ENCODE measurements at places on chromosomes 1 and 21.

GRCh38 chr1:168110896-168111545 is 25.7 kb downstream of the GPR161 start:
- DNase-seq = no peak

- DNase-seq = no peak
Observed at GRCh38 chr1:81907575-81907974, 106.8 kb downstream of the ADGRL2 start.

GRCh38 chr1:31201931-31202360 is 37.7 kb downstream of the NKAIN1 start:
- peak; percentile 89 for DNase-seq

DNA sequence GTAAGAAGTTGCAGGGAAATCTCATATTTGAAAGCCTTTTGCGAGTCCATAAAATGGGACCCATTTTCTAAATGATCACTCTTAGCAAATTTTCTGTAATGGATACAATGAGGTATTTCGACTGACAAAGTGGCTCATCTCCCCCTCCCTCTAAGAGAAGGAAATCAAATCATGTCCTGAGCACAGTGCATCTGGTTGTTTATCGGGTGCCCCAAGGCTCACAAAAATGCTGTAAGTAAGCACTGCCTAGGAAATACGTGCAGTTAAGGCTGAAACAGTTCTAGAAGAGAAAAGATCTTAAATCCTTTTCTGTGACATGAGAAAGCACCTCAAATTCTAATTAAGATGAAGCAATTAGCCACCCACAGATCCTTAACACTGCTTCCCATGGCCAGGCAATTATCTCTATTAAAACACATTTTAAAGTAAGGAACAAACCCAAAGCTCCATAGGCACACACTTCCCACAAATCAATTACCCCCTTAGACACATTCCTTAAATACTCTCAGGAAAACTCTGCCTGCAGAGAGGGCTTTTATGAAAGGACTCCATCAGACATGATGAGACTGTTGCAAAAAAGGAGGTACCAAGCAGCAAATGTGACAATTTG is 216.3 kb downstream of the KCNH1 start:
- DNase-seq = no peak

- no peak for DNase-seq
Observed at GRCh38 chr1:93635614-93636543, 45.8 kb downstream of the BCAR3 start.

DNA sequence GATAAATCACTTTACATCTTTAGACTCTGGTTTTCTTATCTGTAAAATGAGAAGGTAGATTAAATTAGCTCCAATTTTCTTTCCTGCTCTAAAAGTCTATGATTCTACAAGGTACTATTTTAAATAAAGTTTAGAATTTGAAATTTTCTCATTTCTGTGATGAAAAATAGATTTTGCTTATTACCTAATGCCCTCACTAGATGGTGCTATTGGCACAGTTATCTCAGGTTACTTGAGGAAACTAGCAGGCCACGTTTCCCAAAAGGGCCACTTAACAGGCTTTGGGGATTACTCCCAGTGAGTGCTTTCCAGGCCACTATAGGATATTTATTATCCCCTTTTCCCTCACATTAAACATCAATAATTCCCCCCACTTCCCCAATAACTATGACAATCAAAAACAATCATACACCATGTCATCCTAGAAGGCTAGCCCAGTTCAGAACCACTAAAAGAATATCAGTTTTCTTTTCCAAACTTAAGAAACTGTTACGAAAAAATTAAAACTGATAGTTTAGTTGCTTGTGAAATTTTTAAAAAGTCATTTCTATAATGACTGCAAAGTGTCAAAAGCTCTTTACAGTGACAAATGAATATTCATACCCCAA is 30.6 kb downstream of the OMA1 start:
- DNase-seq = no peak

- peak; percentile 57 for DNase-seq
Observed at GRCh38 chr1:217333939-217334338, 297.0 kb downstream of the GPATCH2 start.

- no peak for DNase-seq
Observed at GRCh38 chr1:154463512-154463990, 38.5 kb upstream of the TDRD10 start.

- DNase-seq = peak; percentile 54
Observed at GRCh38 chr1:165914136-165914798, 86.9 kb downstream of the UCK2 start.

DNA sequence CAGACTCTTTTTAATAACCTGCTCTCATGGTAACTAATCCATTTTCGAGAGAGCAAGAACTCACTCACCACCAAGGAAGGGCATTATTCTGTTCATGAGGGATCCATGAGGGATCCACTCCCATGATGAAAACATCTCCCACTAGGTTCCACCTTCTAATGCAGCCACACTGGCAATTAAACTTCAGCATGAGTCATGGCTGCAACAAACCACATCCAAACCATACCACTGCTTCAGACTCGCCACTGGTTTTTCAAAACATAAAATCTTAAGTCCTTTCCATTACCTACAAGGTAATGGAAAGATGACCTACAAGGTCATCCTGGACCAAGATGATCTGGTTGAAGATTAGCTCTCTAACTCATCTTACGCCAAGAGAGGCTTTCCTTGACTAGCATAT is 405.1 kb downstream of the VAV3 start:
- DNase-seq = no peak

DNA sequence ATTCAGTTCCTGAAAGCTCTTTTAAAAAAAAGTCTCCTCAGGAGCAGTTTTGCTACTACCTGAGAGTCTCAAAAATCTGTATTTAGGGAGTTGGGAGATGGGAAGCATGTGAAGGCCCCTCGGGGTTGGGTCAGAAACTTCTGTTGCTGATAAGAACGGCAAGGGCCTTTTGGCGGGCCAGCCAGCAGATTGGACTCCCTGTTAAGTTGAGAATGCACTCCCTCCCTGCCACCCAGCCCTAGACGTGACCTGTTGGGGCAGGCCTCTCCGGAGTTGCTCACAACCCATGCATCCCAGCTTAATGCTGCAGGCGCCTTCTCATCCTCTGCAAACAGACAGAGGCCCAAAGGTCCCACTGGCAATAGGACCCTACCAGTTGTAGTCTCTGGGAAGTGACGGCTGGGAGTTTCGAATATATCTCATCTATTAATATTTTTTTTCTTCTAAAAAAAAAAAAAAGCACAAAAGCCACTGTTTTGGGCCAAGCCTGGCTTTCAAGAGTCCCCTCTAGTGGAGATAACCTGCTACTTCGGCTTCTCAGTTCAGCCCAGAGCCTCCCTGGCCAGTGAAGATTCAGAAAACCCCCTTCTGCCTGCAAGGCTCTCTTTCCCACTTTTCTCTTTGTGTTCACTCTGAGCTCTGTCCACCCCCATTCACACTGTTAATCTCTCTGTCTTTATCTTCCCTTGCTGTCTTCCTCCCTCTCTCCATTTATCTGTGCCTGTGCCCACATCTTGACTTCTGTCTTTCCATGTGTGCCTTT is 5.3 kb downstream of the PLXNA2 start:
- no peak for DNase-seq

- no peak for DNase-seq
Observed at GRCh38 chr21:41680444-41681347, 86.2 kb downstream of the RIPK4 start.

DNA sequence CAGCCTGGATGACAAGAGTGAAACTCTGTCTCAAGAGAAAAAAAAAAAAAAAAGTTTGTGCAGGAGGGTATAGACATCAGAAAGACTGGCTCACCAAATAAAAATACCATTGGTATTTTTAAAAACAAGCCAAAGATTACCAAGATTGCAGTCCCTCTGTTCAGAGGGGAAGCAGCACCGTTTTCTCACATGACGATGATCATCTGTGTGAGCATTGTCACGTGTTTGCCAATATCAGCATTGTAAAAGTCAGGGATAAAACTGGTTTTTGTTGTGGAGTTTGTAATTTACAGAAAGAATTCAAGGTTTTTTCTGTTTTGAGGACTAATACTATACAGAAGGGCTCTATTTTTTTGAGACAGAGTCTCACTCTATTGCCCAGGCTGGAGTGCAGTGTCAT is 26.5 kb downstream of the ZNF362 start:
- no peak for DNase-seq

DNA sequence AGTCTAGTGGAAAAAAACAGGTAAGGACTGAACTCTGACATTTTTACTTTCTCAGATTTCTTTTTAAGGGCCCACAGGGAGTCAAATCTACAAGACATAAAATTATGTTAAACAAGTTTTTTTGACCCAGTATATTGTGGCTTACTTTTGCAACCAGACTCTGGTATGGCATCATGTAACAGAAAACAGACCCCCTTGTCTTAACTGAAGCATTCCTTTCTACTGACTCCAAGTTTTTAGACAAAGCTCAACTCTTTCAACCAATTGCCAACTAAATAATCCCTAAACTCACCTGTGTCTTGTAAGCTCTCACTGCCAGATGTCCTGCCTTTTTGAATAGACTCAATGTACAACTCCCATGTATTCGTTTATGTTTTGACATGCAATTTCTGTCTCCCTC is 64.3 kb downstream of the FASLG start:
- DNase-seq = no peak

DNA sequence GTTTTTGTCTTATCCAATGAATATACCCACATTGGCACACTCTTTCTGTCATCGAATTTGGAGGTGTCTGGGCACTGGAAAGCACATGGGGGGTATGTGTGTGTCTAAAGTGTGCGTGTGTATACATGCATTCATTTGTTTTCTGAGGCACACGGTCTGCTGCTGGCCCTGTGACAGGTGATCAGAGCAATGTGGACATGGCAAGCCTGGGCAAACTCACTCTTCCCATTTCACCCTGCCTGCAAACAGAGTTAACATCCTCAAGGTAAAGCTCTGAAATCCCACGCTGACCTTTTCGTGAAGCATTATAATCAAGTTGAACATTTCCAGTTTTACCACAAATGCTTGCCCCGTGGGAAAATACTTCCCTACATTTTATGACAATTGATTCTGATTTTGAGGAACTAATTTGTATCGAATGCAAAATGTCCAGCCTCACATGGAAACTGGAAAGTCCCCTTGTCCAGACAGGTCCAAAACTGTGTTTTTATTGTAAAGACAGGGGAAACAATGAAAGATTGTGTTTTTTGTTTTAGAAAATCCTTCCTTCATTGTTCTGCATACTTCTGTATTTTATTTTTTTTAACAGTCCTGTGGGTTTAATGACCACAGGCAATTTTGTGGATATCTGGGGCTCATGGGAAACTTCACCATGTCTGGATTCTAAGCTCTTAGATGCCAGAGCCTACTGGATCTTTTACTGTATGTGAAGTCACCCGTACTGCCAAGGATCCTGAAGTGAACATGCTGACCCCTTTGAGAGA is 160.9 kb downstream of the PBX1 start:
- no peak for DNase-seq

DNA sequence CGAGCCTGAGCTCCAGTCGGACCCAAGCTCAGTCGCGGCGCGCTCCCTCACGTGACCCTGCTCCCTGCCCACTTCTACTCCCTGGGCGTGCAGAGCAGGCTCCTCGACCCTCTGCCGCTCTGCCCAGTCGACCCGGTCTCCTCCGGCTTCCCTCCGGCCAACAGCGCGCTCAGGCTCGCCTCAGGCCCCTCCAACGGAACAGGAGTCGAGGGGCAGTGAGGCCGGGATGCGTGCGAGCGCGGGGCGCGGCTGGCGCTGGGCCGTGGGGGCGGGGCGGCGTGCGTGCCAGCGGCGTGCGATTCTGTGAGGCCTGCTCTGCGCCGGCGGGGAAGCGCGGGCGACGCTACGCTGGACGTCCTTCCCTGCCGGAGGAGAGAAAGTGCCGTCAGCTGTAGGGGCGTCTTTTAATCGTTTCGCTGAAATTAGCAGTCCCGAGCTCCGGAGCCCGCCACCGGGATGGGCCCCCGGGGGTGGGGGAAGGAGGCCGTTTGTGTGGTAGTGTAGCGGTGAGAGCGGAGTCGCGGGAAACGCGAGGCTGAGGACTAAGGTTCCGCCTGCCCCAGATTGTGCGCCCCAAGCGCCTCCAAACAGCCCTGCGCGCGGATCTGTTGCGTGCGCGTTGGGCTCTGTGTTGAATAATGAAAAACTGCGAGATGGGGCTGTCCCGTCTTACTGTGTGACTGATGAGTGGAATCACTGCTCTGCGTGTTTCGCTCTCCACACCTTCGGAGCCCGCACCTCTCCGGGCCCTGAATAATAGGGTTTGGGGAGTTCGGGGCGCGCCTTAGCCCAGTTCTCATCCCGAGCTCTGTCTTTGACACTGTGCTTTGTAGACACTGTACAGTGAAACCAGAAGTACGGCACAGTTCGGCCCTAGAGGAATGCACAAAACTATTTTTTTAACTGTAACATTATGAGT is at the start of gene ACBD6:
TSS of gene ACBD6 (minus strand) at position 217 of the 919 bp plus-strand sequence. CDS start 311 bp downstream, outside the sequence.
- DNase-seq = peak; percentile 93

DNA sequence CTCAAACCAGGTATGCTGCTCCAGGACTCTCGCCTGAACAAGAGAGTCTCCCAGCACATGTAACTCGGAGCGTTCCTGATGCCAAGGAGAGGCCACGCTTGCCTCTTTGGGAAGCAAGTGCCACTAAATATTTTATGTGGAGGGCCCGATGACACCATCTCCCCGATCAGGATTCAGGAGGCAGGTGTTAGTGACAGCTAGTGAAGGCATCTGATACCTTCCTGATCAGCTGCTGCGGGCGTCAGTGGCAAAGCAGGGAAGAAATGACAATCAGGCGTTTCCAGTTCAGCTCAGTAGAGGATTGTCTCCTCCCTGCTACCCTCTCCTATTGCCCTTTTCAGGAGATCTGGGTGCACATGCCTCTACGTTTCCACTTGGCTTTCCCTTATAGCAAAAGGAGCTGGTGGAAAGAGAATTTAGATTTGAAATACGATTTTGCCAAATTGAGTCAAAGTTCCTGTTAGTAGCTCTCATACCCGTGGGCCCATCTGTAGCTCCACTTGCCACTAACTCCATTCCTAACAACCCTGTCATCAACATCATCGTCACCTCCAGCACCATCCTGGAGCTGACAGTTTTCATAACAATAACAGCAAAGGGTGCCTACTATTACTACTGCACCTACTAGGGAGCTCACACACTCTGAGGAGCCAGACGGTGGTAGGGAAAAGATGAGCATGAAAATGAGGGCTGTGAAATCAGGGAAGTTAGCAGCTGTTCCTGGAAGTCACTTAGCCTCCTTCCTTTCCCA is 21.6 kb downstream of the PLXNA2 start:
- no peak for DNase-seq

- DNase-seq = no peak
Observed at GRCh38 chr21:16608209-16608830, 878.5 kb downstream of the USP25 start.

DNA sequence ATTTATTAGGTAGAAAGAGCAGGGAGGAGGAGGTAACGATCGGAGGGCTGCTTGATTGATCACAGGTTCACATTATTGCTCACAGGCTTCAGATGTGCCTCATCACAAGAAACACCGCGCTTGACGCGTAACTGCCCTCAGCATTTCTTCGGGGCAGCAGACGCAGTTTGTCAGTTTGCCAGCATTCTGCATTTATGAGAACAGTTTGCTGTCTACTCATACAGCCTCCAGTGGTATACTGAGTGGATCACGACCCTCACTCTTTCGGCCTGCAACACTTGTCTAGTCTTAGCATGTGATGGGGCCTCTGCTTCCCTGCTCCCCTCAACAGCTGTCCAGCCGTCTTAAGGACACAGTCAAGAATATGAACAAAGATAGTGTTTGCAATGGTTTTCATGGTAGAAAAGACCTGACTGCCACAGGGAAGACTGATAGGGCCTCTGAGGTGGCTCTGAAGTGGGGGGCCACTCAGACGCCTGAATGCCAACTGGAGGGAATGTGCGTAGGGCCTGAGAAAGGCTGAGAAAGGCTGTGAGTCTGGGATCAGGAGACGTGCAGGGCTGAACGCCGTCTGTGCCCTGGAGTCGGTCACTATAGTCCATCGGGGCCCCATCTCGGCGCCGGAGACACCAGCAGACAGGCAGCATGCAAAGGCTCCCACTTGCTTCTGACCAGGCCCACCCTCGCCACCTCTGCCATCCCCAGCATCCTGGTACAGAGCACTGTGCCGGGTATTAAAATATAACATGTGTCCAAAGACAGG is 45.0 kb downstream of the UBE2G2 start:
- DNase-seq = no peak
